ENCODE measurements at places on chromosomes 7 and 10.

DNA sequence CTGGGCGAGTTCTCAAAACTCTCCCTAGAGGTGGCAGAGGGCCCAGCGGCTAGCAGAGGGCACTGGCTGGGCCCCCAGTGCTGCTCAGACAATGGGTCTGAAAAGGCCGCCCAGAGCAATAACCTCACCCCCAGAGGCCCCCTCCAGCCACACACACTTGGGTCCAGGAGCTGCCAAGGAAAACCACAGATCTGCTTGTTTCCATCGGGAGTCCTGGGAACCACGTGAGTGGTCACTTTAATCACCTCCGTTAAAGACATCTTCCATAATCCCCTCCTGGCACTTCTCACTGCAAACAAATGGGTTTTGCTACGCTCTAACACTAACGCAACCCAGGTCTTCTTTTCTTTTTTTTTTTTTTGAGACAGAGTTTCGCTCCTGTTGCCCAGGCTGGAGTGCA lies 30.0 kb downstream of the NUDT1 start:
- DNase-seq = no peak

- DNase-seq = no peak
Measured at GRCh38 chr7:77444123-77444522, 28.0 kb upstream of the GSAP start.

GRCh38 chr7:125563964-125564529 lies 634.4 kb upstream of the POT1 start:
- DNase-seq = no peak

DNA sequence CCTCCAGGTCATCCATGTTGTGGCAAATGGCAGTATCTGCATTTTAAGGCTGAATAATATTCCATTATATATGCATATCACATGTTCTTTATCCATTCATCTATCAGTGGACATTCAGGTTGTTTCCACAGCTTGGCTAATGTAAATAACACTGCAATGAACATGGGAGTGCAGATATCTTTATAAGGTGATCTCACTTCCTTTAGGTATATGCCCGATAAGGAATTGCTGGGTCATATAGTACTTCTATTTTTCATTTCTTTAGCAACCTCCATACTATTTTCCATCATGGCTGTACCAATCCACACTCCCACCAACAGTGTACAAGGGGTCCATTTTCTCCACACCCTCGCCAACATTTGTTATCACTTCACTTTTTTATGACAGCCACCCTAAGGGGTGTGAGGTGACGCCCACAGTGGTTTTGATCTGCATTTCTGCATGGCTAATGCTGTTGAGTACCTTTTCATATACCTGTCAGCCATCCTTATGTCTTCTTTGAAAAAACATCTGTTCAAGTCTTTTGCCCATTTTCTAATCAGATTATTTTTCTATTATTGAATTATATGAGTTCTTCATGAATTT lies 18.9 kb downstream of the ABI1 start:
- peak; percentile 13 for DNase-seq

DNA sequence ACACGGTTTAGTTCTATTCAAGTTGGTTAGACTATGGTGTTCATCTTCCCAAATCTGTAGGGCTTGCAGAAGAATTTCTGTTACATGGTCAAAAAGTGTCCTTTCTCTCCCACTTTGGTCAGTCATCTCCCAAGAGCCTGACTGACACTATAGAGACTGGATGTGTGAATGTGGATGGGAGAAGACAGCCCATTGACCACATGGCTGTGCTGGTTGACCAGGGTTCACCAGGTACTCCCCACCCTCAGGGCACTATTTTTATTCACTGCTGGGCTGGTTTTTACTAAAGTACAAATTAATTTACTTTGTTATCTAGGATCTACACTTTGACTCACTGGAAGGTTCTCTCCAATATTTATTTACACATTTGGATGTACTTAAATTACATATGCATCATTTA lies 2.3 kb downstream of the ZNF804B start:
- no peak for DNase-seq

GRCh38 chr7:24718977-24719491 lies 38.2 kb downstream of the GSDME start:
- no peak for DNase-seq

GRCh38 chr10:131513901-131514300 lies 202.4 kb upstream of the TCERG1L start:
- DNase-seq = no peak

DNA sequence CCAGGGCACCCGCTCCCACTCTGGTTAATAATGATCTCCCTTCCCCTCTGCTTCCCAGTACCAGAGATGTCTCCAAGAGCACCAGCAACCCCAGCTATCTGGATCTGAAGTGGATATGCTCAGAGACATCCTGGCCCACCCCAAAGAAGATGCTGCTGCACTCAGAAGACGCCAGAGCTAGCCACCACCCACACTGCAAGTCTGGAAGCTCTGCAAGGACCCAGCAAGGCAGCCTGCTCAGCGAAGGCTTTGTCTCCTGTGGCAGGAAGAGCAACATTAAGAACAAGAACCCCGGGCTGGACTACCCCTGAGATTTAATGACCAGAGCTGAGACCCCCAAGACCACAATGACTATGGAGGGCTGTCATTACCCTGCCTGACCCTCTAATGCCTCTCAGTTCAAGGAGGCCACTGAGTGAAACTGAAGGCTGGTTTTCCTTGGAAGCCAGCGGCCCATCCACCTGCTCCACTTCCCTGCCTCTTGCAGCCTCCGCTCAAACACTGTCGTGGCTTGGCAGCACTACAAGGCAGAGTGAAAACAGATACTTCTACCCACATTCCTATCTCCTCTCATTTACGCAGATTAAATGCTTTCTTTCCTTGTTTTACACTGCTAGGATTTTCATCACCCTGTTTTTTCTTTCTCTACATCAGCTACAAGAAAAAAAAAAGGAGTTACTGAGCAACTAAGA lies 202.2 kb downstream of the SNX10 start:
- no peak for DNase-seq

- no peak for DNase-seq
Measured at GRCh38 chr7:7569615-7570014, 2.9 kb downstream of the MIOS start.
